ENCODE measurements at places on chromosomes 3 and 15.

GRCh38 chr3:36362973-36363372 lies 17.3 kb upstream of the STAC start:
- DNase-seq, result no peak

DNA sequence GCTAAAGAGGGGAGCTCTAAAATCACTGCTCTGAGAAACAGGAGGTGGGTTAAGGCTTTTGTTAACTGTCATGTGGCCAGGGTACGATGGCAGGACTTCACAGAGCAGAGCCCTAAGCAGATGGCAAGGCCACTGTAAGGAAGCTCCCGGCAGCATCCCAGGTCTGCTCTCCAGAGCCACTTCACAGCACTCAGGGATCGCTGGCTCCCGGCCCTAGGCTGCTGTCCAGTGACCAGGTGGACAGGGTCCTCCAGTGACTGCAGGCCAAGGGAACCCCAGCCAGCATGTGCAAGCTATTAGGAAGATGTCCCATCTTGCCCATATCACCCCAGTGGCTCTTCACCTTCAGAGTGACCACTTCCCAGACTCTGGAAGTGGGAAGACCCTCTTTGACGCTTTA lies 10.4 kb downstream of the TMEM41A start:
- DNase-seq, result no peak

- DNase-seq, result no peak
Measured at GRCh38 chr3:56052188-56052587, 416.1 kb downstream of the ERC2 start.

- no peak for DNase-seq
Measured at GRCh38 chr3:39267631-39268548, 11.9 kb downstream of the CX3CR1 start.

GRCh38 chr15:59199626-59200465 lies 6.8 kb upstream of the LDHAL6B start:
- no peak for DNase-seq

DNA sequence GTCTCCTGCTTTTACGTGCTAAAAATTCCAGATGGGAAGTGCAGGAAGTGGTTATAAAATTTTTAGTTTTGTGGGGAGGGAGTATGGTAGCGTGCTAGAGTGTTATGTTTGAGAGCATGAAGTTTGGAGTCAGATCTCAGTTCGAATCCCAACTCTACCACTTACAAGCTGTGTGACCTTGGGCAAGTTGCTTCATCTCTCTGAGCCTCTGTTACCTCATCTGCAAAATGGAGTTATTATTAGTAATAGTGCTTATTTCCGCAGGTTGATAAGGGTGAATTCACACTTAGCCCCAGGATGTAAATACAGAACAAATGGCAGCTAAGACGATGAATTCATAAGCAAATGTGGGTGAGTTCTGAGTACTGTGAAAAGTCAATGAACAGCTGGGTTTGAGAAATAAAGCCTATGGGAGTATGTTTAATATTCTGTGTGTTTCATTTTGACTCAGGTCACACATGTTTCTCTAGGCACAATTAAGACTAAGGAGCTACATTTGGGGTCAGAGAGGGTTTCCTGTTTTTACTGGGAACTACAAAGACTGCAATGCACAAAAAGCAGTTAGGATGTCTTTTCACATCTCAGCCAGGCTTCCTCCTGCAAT lies 73.1 kb upstream of the FEZF2 start:
- no peak for DNase-seq

- no peak for DNase-seq
Measured at GRCh38 chr15:66590435-66590834, 24.6 kb upstream of the LCTL start.
